ENCODE measurements at places on chromosomes 6 and 20.

DNA sequence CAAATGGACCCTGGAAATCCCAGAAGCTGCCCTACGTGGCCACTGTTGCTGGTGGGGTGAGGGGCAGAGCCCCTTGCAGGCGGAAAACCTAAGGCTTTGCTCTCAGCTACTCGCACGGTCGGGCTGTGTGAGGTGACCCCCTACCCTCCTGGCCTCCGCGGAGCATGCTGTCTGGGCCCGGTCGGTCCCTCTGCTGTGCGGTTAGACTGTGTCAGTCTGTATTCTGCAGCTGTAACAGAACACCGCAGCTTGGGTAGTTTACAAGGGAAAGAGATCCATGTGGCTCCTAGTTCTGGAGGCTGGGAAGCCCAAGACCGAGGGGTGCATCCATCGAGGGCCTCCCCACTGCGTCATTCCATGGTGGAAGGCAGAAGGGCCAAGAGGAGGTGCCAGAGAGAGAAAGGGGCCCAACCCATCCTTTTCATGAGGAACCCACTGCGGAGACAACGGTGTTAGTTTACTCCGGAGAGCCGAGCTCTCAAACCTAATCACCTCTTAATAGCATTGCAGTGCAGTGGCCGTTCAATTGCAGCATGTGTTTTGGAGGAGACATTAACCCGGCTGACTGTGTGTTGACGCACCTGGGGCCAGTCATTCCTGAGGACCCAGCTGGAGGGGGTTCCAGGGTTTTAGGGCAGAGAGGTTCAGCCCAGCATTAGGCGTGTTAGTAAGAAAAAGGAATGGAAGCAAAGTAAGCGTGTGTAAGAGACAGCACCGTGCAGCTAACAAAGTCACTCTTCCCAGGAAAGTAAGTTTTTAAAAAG is 18.3 kb downstream of the COL9A3 start:
- DNase-seq, result no peak

DNA sequence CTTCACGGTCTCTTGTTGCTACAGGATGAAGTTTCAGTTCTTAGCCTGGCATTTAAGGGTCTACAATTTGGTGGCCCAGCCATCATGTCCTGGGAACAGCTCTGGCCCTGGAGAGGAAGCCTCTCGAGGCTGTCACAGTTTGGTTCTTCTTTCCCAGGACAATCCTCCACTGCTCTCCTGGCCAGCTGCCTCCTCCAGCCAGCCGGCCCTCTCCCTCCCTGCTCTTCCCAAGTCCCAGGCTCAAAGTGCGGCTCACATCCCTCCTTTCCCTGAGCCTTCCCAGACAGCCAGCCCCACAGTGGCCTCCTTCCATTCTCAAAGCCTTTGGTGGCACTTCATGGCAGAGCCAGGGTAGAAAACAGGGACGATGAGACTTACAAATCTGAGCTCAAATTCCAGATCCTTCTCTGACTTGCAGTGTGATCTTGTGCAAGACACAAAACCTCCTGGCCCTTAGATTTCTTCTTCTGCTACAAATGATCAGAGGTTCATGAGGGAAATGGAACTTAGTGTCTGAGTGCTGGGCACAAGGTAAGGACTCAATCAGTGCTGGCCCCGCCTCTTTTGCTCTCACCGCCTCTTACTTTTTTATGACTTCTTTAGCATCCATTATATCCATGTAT is 223.8 kb upstream of the ECI2 start:
- no peak for DNase-seq

GRCh38 chr6:140174524-140174923 is 800.1 kb upstream of the CITED2 start:
- DNase-seq, result peak; percentile 97

- DNase-seq, result no peak
Measured at GRCh38 chr20:7908905-7909304, 31.4 kb downstream of the HAO1 start.

GRCh38 chr20:13857961-13858360 is 73.1 kb downstream of the NDUFAF5 start:
- DNase-seq, result no peak

GRCh38 chr6:25413207-25413905 is 134.2 kb downstream of the CARMIL1 start:
- no peak for DNase-seq

DNA sequence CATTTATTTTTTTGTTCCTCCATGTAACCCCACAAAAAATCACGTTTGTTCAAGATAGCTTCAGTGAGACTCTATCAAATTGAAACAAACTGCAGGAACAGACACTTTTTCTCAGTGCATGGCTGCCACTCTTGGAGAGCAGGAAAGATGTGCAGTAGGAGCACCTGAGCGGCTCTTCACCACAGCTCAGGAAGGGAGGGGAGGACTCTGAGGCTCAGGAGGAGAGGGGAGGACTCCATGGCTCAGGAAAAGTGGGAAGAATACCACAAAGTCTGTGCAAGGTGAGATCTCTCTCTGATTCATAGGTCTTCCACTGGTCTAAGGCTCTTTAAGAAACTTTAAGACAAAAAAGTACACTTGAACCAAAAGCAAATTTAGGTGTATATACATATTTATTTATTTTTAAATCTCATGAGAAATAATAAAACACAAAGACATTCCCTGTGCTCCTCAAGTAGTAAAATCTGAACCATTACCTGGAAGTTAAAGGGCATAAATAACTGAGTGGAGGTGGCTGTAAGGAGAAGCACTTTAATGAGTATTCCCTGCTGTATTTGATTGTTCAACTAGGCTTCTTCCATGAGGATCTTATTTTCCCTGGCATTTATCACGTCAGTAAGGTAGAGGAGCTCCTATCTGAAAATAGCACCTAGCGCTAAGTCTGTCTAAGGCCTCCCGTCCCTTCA is 69.2 kb upstream of the CCN6 start:
- no peak for DNase-seq

- peak; percentile 81 for DNase-seq
Measured at GRCh38 chr20:44643596-44644229, 7.8 kb downstream of the ADA start.

DNA sequence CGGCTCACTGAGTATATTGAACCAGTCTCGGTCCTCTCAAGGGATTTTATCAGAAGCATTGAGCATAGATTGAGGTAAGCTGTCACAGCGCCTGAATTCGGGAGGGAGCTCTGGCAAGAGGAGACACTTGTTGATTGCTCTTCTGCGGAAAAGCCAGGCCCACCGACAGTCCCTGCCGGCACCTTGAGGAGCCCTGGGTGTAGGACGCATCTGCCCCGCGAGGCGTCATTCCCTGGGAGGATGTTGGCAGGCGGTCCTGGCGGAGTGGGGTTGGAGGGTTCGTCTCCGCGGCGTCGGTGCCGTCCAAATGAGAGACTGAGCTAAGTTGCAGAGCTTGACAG is 843 bp downstream of the FBXO9 start:
- DNase-seq, result no peak

DNA sequence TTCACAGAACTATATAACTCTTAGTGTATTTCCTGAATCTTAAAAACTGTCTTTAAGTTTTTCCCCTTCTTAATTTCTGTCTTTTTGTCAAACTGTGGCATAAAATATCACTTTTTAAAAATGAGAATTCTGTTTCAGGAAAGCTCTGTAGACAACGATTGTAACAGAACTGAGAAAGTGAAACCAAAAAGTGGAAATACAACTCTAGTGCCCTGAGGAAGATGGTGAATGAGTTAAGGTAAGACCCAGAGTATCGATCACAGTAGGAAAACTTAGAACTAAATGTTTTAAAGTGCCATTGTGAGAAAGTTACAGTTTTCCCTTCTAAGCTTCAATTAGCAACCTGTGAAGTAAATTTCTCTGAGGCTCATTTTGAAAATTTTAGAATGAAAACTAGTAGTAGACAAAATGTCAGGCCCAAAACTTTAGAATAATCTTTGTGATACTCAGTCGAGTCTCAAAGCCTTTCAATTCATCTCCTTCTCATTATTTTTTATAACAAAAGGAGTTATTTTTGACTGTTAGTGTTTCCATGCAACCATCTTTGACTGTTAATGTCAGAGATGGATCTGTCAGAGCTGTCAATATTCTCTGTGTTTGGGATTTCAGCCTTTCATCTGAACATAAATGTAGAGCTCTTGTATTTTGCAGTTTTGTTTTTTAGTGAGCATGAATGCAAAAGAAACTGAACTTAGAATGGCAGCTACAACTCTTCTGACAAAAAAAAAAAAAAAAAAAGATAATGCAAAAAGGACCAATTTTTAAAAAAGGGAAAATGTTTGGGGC is 19.0 kb upstream of the TRDN start:
- DNase-seq, result peak; percentile 32

DNA sequence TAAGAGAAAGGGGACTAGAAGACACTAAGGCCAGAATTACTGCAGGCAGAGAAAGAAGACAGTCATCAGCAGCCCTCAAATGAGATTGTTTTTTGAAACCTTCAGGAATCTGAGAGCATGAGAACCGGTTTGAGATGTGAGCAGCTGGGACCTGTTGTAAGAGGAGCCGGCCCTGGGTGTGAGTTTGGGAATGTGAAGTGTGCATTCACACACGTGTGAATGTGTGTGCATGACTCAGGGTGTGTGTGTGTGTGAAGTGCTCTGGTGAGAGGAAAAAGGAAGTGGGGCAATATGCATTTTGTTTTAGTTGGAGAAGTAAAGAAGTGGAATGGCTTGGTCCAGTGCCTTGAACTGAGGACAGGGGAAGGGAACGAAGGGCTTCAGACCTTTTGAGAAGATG is 4.3 kb downstream of the SCUBE3 start:
- DNase-seq, result peak; percentile 9

DNA sequence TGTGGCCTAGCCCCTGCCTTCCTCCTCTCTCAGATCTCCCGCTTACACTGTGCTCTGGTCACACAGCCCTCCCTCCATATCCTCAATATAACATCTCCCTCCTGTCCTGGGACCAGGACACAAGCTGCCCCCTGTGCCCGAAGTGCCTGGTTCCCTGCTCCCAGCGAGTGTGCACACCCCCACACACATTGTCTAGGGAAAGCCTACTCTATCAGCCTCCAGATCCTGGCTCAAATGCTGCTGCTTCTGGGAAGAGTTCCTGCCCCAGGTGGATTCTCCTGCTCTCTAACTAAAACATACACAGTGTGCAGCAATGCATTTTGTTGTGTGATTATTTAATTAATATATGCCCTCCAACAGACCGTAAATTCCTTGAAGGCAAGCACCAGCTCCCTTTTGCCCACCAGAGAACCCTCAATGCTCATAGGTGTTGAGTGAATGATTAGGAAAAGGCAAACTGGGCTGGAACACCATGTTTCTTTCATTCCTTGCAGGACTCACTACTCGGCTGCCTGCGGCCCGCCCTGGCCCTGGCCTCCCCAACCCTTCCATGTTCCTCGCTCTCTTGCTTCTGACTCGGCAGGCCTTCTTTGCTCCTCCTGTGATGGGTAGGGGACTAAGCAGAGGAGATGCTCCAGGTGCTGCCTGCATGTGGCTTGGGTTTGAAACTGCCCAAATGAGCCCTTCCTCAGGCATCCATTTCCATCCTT is 194.6 kb downstream of the ZDHHC14 start:
- DNase-seq, result no peak

GRCh38 chr6:159819932-159820640 is 20.0 kb downstream of the PNLDC1 start:
- DNase-seq, result no peak

GRCh38 chr6:16756660-16757255 is 4.5 kb downstream of the ATXN1 start:
- DNase-seq, result peak; percentile 26

DNA sequence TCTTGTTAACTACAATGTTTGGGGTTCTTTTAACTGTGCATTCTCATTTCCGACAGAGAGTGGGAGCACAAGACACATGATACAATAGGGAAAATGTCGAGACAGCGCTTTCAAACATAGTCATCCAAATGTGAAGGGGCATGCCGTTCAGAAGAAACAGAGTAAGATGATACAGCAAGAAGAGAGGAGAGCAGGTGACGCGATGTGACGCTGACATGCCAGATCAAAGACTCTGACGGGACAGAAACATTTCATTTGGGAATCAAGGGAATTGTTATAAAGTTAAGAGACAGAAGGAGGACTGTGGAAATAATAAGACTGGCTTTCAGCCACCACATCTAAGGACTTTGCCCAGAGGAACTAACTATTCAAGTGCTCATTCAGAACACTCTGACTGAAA is 117.4 kb downstream of the FAXC start:
- DNase-seq, result no peak

DNA sequence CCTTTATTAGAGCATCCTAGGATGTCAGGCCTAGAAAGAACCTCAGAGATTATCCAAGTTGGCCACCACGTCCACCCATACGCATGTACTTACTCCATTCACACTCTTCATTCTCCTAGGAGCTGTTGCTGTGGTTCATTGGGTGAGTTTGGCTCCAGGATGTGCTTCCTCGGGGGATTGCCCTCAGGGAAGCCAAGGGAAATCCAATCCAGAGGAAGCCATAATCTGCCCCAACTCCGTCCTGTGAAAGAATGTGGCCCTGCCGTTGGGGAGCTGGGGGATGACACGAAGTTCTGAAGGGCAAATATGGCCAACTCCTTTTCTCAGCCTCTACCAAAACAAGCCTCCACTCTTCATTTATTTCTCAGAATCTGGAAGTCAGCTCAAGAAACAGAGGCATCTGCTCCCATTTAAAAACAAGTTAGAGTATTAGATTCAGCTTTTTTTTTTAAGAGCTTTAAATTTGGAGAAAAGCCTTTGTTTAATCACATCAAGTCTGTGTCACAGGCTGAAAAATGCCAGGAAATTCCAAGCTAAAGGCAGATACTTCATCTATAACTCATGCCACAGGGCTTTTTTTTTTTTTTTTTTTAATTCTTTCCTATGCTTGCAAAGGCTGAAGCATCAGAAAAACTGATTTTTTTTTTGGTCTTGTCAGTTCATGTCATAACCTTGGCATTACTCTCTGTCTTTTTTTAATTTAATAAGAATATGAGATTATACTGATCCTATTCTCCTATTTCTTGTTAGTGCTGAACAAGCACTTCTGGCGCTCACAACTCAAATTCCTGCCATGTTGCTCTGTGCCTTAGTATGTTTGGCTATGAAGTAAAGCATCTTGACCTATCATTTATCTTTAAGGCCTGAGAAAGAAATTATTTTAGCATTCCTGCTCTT is 480.9 kb upstream of the MARCKS start:
- DNase-seq, result peak; percentile 47

- no peak for DNase-seq
Measured at GRCh38 chr20:16477632-16478031, 95.6 kb downstream of the KIF16B start.

DNA sequence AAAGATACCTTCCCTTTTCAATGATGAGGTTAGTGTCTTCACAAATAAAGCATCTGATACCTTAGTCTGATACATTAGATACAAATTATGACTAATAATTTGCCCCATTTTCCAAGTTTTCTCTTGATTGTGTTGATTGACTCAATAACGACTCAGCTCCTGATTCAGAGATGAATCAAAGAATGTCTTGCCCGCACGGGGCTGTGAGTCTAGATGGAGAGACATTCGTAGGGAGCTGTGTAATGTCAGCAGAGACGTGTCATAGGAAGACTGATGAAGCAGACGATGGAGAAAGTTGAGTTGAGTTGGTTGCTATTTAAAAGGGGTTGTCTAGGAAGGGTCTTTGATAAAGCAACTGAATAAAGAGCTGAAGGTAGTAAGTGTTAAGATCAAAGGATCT is 78.2 kb downstream of the TSHZ2 start:
- DNase-seq, result no peak

DNA sequence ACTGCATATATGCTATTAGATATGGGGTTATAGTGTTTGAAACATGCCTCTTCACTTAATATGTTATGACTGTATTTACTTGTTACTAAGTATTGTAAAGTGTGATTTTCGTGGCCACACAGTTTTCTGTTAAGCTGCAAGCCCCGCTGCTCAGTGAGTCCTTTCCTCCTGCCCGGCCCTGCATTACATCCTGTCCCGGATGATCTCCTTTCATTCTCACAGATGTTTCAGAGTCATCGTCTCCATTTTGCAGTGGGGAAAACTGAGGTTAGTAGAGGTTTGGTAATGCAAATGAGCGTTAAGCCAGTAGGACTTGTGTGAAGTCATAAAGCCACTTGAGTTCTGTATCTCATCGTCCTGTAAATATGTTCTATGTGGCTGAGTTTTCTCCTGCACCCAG is 155.5 kb downstream of the CFAP61 start:
- no peak for DNase-seq

All from renal cortical epithelial cell (primary cell).